ENCODE measurements at places on chromosomes 16 and 17.
A peak's percentile ranks its signal among the peaks of the same experiment; 100 is the strongest.

DNA sequence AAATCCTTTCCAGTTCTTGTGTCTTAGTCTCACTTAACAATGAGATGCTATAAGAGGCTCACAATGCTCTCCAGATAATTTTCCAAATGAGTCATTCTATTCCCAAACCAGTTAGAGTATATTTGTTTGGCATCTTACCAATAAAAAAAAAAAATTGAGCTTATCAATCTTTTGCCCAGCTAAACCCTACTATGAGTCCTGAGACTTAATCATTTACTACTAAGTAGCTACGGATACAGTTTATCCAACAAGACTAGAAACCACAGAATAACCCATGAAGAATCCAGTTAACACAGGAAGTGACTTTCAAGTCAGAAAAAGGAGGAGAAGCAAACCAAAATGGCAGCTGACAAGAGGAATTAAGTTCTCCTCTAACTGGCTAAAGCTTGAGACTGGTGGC lies 330.3 kb upstream of the XYLT1 start:
- no peak for DNase-seq

- DNase-seq: peak; percentile 85
These were observed 25.9 kb upstream of the SMURF2 start for GRCh38 chr17:64687961-64688360.

DNA sequence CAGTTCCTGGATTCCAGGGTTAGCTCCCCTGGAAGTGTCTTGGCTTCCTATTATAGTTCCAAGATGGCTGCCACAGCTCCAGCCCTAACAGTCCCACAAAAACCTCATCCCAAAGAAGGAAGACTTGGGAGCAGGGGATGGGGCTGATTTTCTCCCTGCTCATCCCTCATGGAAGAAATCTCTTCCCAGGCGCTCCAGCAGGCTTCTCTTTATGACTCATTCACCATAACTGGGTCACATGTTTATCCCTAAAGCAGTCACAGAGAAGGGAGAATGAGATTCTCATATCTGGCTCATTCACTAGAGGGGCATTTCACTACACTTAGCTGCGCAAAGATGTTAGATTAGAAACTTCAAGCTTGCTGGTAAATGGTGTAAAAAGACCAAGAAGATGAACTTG lies 206.5 kb upstream of the IRX3 start:
- DNase-seq: peak; percentile 59

DNA sequence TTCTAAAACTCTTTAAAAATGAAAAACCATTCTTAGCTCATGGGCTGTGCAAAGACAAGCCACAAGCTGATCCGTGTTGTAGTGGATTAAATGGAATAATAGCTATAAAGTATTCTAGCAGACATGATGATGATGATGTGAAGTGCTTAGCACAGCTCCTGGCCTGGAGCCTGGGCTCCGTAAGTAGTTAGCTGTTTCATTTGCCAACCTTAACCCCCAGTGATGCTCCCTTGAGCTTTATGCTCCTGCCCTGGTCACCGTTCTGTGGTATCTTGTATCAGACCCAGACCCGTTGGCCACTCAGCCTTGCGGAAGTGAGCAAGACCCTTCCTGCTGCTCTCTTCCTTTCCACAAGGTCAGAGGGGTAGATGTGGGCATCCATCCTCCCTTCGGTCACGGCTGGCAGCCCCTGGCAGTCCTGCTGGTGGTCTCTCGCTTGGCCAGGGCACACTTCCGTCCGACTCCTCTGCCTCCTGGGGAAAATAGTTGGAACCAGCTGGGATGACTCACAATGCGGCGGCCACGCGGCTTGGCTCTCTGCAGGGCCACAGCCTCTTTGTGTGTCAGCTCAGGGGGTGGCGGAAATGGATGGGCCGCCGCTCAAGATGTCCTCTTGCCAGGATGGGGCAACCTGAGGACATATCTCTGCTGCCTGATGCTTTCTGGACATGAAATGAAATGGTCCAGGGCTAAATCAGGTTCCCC lies 79.1 kb downstream of the GPR139 start:
- DNase-seq: no peak

- DNase-seq: peak; percentile 91
These were observed 621 bp downstream of the CEP95 start for GRCh38 chr17:64507413-64507782.

DNA sequence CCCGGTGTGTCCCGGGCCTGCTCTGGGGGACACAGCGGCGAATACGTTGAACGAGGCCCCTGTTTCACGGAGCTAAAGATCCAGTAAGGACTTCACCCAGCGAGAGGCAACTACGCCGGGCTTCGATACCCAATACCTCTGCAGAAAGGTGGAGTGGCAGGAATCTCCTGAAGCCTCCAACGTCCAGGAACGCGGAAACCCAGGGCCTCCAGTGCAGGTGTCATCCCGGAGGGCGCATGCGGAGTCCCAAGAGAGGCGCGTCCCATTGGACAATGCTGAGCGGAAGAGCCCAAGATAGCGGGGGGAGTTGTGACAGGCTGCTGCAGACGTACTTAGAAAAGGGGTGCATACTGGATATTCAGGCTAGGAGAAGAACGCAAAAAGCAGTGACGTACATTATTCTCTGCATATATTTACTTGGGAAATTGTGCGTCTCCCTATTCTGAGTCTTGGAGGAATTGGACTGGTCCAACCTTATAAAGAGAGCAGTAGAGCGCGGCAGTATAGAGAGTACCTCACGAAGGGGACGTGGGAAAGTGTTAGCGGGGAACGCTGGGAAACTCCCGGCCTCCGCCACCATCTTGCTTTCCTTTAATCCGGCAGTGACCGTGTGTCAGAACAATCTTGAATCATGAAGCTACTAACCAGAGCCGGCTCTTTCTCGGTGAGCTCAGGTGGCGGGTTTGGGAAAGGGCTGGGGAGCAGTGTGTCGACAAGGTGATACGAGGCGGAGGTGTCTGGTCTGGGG lies at the start of gene UQCRC2:
UQCRC2 (plus strand) TSS at position 569 of the 748 bp plus-strand sequence; CDS start at position 632, 63 bp downstream.
- peak; percentile 98 for DNase-seq

DNA sequence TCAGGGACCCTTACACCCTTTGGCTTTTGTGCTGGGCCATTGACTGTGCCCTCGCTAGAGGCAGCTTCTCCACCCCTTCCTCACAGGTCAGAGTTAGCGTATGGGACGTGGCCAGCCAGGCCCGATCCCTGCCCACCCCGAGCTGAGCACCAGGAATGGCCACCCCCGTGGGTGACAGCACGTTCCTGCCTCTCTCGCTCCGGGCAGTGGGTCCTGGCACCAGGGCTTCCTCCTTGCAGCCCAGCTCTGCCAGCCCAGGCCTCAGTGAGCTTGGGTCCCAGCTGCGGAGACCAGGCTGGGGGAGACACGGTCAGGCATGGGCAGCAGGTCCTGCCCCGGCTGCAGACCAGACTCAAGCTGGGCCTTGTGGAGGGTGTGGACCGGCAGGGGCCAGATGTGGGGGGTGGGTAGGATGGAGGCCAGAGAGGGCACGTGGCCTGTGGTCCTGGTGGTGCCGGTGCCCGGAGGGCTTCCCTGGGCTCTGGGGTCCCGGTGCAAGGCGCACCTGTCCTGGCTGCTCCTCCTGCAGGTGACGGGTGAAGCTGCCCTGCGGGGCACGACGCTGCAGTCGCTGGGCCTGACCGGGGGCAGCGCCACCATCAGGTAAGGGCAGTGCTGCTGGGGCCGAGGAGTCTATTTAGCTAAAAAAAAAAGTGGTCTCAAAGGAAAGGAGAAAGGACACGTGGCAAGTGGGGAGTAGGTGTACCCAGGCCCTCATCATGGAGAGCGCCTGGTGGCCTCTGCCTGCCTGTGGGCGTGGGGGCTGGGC lies 18.2 kb downstream of the ASPSCR1 start:
- no peak for DNase-seq

GRCh38 chr16:86630471-86630870 lies 52.1 kb downstream of the FOXL1 start:
- DNase-seq: peak; percentile 36

- no peak for DNase-seq
These were observed 21.7 kb upstream of the DOK4 start for GRCh38 chr16:57508035-57508425.

- peak; percentile 62 for DNase-seq
These were observed 60.2 kb downstream of the RAI1 start for GRCh38 chr17:17741349-17742023.

- peak; percentile 73 for DNase-seq
These were observed 10.9 kb downstream of the DYNC1LI2 start for GRCh38 chr16:66740533-66740932.

DNA sequence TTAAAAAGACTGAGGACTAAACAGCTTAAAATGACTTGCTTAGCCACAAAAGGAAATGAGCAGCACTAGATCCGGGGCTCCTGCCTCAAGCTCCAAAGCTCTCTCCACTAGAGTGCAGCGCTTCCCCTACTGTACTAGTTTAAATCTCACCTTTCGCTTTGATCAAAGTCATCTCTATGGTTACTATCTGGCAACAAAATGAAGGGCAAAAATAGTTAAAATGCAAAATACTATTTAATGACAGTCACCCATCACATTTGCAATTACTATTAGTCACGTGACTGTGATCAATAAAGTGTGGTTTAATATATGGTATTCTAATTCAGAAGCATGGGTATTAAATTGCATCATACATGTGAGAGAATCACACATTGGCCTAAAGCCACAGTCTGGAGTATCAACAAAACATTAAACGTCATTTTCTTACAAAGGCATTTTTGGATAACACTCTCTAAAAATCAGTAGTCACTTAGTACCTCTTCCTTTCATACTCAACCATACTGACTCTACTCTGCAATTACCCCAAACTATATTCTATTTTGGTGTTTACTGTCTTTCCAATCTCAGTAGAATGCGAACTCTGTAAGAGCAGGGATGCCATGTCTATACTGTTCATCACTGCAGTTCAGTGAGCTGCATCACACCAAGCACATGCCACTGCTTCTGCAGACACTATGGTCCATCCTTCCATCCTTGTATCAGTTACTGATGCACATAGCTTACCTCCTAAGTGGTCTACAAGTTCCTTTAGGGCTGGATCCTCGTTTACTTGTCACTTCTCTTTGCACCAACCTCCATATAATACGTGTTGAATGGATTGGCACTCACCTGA lies 6.2 kb downstream of the PSMD12 start:
- DNase-seq: peak; percentile 53

DNA sequence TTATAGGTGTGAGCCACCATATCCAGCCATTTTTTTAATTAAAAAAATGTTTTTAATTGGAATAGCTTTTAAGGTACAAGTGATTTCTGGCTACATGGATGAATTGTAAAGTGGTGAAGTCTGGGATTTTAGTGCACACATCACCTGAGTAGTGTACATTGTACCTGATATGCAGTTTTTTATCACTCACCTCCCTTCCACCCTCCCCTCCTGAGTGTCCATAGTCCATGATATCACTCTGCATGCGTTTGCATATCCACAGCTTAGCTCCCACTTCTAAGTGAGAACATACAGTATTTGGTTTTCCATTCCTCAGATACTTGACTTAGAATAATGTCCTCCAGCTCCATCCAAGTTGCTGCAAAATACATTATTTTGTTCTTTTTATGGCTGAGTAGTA lies 13.4 kb upstream of the CRYBA1 start:
- no peak for DNase-seq

GRCh38 chr17:54085020-54085419 lies 262.3 kb downstream of the KIF2B start:
- no peak for DNase-seq

DNA sequence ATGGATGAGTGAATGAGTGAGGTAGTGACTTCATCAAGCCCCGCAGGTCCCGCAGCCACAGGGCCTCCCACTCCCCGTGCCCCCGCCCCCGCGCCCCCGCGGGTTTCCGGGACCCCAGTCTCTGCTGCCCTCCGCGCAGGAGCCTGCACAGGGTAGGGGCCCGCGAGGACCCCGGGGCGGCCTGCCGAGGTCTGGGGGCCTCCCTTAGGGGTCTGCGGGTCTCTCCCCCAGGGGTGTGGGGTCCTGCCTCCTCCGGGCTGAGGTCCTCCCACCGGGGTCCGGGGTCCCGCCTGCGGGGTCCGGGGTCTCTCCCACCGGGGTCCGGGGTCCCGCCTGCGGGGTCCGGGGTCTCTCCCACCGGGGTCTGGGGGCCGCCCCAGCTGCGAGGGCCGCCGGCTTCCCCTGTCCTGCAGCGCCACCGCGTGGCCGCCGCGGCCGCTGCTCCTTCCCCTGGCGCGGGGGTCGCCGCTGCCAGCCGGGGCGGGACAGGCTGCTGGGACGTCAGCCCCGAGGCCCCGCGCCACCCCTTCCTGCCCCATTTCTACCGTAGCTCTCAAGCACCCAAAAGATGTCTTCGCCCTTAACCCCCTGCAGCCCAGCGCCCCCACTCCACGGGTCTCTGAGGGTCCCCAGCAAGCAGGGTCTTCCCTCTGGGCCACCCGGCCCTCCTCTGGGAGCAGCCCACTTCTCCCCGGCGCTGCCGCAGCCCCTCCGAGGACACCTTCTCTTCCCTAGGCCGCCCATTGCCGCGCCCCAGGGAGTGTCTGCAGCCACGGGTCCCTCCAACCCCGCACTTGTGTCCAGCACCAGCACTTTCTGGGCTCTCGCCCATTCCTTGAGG lies 10.4 kb upstream of the CHMP6 start:
- no peak for DNase-seq

- DNase-seq: peak; percentile 98
These were observed 54.8 kb upstream of the MAP3K14 start for GRCh38 chr17:45371414-45372324.

DNA sequence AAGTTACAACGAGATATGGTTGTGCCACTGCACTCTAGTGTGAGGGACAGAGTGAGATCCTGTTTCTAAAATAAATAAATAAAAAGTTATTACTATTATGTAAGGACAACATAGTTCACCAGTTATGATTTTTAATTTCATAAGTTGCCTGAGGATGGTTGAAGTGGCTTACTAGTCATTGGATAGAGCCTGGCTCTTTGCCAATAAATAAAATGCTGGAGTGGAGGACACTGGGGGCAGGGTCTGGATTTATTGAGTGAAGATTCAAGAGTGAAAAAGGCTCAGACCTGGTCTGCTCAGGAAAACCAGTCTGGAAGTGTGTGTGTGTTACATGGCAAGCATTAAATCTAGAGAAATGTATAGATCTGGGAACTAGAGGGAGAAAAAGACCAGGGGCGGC lies 2.1 kb downstream of the STARD3 start:
- DNase-seq: no peak

- peak; percentile 34 for DNase-seq
These were observed 38.5 kb downstream of the PIGL start for GRCh38 chr17:16255481-16255921.

GRCh38 chr16:11586856-11587642 lies at the start of gene LITAF:
Gene LITAF, minus strand, starts transcription at chr16:11586919. Its CDS starts 30,189 bp downstream, at chr16:11556730.
- peak; percentile 84 for DNase-seq

DNA sequence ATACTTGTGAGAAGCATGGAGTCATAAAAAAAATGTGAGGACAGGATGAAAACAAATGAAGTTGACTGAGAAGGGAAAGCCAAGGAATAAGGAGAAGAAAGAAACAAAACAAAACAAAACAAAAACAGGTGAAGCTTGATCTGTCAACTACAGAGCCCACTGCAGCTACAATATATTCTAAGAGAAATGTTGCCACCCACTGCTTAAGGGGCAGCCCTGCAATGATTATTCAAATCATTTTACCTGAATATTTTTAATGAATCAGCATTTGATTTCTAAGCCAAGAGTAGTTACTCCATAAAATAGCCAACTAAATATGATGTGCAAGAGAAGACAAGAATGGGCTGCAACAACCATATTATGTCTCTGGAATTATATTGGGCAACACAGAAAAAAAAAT lies 252.0 kb upstream of the KIF2B start:
- no peak for DNase-seq

- DNase-seq: no peak
These were observed 114.5 kb downstream of the CPPED1 start for GRCh38 chr16:12688951-12689850.

GRCh38 chr16:14586637-14587305 lies 43.3 kb downstream of the PARN start:
- peak; percentile 19 for DNase-seq

Measured in GM23248 (cell line).